ENCODE measurements at places on chromosomes 7 and 10. TPM values are rescaled to one million over a fixed set of nuclear protein-coding genes. Genes with fewer than 3 reads are reported as not detected.

DNA sequence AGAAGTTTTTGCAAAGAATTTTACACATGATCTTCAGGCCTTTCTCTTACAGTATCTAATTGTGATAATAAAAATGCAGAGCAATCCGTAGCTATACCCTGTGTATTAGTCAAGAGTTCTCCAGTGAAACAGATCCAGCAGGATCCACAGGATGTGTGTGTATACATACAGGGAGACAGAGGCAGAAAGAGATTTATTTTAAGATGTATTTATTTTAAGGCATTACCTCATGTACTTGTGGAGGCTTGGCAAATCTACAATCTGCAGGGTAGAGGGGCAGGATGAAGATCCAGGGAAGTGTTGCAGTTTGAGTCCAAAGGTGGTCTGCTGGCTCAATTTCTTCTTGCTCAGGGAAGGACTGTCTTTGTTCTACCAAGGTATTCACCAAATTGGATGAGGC, 41.7 kb downstream of the ARHGAP12 start:
- DNase-seq = no peak
- peak overlapping the region; percentile 13 for H3K4me3 ChIP-seq
- H3K36me3 ChIP-seq = no peaks in the 10 kb centered on the region
- H3K27ac ChIP-seq = peak overlapping the region; percentile 39
- H3K27me3 ChIP-seq = no peaks in the 10 kb centered on the region
- H3K4me1 ChIP-seq = peaks cover 39% of the 10 kb centered on the region

GRCh38 chr7:87505557-87506245, 30.2 kb upstream of the ABCB4 start:
- H3K27me3 ChIP-seq = no peaks in the 10 kb centered on the region
- no peak for DNase-seq
- H3K36me3 ChIP-seq = no peaks in the 10 kb centered on the region

- DNase-seq = no peak
- H3K27me3 ChIP-seq = no peaks in the 10 kb centered on the region
- no peak overlapping the region for H3K4me3 ChIP-seq
- no peaks in the 10 kb centered on the region for H3K4me1 ChIP-seq
These were observed 267.7 kb downstream of the FGFR2 start for GRCh38 chr10:121330563-121330962.

Gene GDF2
- not detected for total RNA-seq

Gene WNT2
- 0.14 TPM for total RNA-seq

- H3K4me3 ChIP-seq = no peak overlapping the region
- H3K36me3 ChIP-seq = no peaks in the 10 kb centered on the region
- H3K27me3 ChIP-seq = peaks cover 9% of the 10 kb centered on the region
- no peak overlapping the region for H3K27ac ChIP-seq
- H3K4me1 ChIP-seq = no peaks in the 10 kb centered on the region
These were observed 94.9 kb upstream of the DLX6 start for GRCh38 chr7:96910486-96910885.

- no peaks in the 10 kb centered on the region for H3K27me3 ChIP-seq
- peaks cover 7% of the 10 kb centered on the region for H3K36me3 ChIP-seq
- no peaks in the 10 kb centered on the region for H3K4me1 ChIP-seq
- DNase-seq = no peak
- H3K4me3 ChIP-seq = no peak overlapping the region
These were observed 88.9 kb downstream of the CNNM2 start for GRCh38 chr10:103007017-103007416.

Gene STRIP2
- 17.1 TPM for total RNA-seq

Gene TAS2R3
- total RNA-seq = 0.41 TPM

DNA sequence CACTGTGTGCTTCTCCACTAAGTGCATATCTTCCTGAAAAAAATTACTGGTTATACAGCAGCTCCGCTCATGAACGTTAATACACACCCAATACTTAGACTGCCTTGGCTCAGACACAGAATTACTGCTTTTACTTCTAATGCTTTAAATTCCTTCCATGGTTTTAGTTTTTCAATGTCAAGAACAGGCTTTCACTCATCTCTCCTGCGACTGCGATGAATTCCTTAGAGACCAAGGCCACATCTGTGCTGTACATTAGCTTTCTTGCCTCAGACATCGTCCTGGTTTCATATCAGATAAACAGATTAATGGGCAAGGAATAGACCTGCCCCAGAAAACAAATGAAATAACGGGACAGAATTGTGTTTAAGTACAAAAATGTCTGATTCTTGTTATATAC, 120.2 kb downstream of the CYP26A1 start:
- H3K27me3 ChIP-seq = peaks cover 20% of the 10 kb centered on the region
- H3K27ac ChIP-seq = no peak overlapping the region
- no peak for DNase-seq

DNA sequence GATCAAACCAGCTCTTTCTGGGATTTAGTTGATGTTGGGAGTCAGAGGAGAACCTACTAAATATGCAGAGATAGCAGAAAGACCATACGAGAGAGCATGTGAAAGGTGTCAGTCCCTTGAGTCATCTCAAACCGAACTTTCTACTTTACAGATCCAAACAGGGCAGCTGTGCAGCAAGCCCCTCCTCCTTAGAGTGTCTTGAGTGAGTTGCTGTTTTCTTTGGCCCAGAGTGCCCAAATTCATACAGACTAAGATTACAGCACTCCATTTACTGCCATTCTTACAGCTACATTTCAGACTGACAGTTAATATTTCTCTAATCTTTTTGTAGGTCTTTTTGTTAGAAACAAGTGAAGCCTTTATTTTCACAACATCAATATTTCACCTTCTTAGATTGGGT, 53.4 kb downstream of the NRCAM start:
- no peaks in the 10 kb centered on the region for H3K27me3 ChIP-seq
- no peaks in the 10 kb centered on the region for H3K4me1 ChIP-seq
- no peak overlapping the region for H3K4me3 ChIP-seq
- DNase-seq = no peak
- no peaks in the 10 kb centered on the region for H3K36me3 ChIP-seq

DNA sequence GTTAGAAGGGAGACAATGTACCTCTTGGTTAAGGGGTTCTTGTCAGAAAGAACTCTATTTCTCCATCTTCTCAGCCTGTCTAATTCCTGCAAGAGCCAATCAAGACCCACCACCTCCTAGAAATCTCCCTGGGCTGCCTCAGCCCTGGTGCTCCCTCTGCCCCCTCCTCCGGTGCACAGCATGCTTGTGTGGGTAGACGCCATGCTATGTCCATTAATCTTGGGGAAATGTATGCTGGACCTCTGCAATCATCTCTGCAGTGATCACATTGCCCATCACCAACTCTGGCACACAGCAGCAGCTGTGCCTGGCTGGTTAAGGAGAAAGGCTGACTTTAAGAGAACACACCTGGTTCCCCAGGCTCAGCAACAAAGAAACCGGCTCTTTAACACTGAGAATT, 37.3 kb downstream of the SH3PXD2A start:
- H3K4me3 ChIP-seq = no peak overlapping the region
- H3K4me1 ChIP-seq = peaks cover 72% of the 10 kb centered on the region
- DNase-seq = no peak
- no peaks in the 10 kb centered on the region for H3K27me3 ChIP-seq

DNA sequence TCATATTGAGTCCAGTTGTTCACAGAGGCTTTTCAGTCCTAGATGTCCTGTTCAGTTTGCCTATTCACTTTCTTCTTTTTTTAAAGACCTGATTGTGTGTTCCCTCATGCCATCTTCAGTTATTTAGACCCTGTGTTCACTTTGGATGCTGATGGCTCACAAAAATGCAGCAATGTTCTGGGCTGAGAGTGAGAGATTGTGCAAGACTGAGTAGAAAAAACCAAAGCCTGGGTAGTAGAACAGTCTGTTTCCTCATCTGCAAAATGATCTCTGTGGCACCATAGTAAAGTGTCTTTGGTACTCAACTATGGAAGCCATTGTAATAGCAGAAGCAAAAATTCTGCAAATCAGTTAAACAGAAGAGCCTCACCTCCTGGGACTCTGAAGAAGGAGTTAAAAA, 43.2 kb downstream of the AKR1B1 start:
- H3K36me3 ChIP-seq = no peaks in the 10 kb centered on the region
- H3K27ac ChIP-seq = no peak overlapping the region
- H3K4me1 ChIP-seq = no peaks in the 10 kb centered on the region
- no peak for DNase-seq

DNA sequence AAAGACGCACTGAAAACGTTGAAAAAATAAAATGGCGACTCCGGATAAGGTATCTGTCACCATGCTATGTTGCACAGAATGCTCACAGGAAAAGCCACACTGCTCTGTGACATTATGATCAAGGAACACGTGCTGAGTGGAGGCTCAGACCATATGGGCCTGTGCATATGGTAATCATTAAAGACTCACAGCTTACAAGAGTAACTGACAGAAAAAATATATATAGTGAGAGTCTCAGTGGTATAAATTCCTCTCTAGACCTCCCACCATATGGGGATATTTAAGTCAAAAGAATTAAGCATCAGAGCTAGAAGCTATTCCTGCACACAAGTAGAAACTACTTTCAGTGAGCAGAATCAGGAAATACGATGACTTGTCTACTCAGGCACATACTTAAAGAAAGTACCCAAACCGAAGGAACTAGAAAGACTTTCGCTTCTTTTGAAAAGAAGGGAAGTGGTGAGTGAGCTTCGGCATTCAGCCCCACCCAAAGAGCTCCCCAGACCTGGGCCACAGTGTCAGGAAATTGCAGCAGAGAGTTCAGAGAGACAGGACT, 65.1 kb upstream of the MPP7 start:
- H3K4me3 ChIP-seq = no peak overlapping the region
- H3K36me3 ChIP-seq = no peaks in the 10 kb centered on the region
- peaks cover 6% of the 10 kb centered on the region for H3K27me3 ChIP-seq

GRCh38 chr10:22736134-22736533, 21.8 kb upstream of the PIP4K2A start:
- no peak overlapping the region for H3K27ac ChIP-seq
- no peaks in the 10 kb centered on the region for H3K4me1 ChIP-seq
- no peaks in the 10 kb centered on the region for H3K27me3 ChIP-seq
- DNase-seq = no peak
- H3K36me3 ChIP-seq = no peaks in the 10 kb centered on the region

Gene DDX56
- total RNA-seq = 27.1 TPM

Gene ADAP1
- total RNA-seq = 8.4 TPM

Gene BICC1
- total RNA-seq = 5.7 TPM

DNA sequence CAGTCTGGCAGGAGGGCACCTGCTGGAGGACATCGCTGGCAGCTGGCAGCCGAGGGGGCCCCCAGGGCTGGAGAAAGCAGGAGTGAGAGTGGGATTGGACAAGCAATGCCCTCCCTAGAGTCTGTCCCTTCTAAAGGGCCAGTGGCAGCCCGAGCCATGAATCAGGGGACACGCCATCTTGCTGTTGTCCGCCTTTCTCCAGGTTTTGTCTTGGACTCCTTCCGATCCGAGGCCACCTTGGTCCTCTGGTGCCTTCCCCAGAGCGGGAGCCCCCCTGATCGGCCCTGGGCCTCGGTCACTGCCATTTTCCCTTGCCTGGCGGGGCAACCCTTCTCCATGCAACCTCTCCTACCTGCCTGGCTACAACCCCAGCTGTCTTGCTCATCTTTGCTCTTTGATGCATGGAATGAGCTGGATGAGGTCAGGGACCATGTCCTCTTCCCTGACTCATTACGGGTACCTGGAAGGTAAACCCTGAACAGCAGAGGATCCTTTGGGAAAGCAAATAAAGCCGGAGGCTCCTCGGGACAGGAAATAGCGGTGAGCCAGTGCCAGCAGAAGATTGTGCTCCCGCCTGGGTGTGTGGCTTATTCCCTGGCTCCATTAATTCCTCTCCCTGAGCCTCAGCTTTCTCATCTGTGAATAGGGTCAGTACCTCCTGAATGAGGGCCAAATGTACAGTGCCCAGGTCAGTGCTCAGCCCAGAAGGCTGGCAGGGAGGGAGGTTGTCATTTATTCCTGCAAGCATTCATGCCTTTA, 112.0 kb downstream of the GRK5 start:
- peaks cover 96% of the 10 kb centered on the region for H3K4me1 ChIP-seq
- H3K27ac ChIP-seq = peak overlapping the region; percentile 45
- DNase-seq = no peak
- no peaks in the 10 kb centered on the region for H3K27me3 ChIP-seq
- no peak overlapping the region for H3K4me3 ChIP-seq

Gene NODAL
- 0.16 TPM for total RNA-seq

DNA sequence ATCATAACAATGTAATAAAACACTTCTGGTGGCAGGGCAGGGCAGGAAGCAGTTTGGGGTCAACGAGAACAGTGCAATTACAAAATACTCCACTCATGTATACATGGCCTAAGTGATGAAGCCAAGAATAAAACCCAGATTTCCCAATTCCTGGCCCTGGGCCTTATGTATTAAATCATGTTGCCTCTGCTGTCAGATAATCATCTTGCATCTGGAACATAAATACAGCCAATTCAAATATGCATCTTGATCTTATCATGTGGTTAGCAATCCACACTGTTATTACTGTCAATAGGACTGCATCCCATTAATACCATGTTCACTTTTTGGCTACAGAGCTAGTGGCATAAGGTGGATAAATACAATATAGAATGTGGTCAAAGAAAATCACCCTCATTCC, 186.5 kb upstream of the SLC25A13 start:
- no peaks in the 10 kb centered on the region for H3K36me3 ChIP-seq
- H3K4me1 ChIP-seq = no peaks in the 10 kb centered on the region
- H3K4me3 ChIP-seq = no peak overlapping the region
- H3K27ac ChIP-seq = no peak overlapping the region

Gene COMMD3
- 89.7 TPM for total RNA-seq

- no peaks in the 10 kb centered on the region for H3K27me3 ChIP-seq
- H3K27ac ChIP-seq = no peak overlapping the region
- H3K36me3 ChIP-seq = no peaks in the 10 kb centered on the region
- H3K4me3 ChIP-seq = no peak overlapping the region
These were observed 56.2 kb downstream of the EEPD1 start for GRCh38 chr7:36208997-36209813.

GRCh38 chr7:32214913-32215312, 144.7 kb upstream of the PDE1C start:
- H3K36me3 ChIP-seq = no peaks in the 10 kb centered on the region
- peaks cover 4% of the 10 kb centered on the region for H3K4me1 ChIP-seq
- peaks cover 28% of the 10 kb centered on the region for H3K27me3 ChIP-seq
- H3K27ac ChIP-seq = no peak overlapping the region
- no peak for DNase-seq

DNA sequence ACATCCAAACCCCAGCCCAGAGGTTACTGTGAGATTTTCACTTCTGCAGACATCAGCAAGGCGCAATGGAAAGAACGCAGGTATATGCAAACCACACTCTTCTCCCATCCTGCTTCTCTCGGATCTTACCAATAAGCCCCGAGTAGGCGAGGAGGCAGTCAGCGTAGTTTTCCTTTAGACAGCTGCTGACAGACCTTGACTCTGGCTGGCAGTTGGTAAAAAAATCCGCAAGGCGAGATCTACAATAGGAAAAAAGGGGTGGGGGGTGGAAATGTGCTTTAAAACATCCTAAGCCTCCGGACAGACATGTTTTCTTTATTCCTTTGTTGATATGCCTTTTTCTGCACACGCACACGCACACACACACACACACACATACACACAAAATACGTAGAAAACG, 176.5 kb downstream of the GFRA1 start:
- no peaks in the 10 kb centered on the region for H3K36me3 ChIP-seq
- no peak for DNase-seq
- H3K27me3 ChIP-seq = peaks cover 21% of the 10 kb centered on the region
- H3K4me1 ChIP-seq = no peaks in the 10 kb centered on the region
- no peak overlapping the region for H3K27ac ChIP-seq

Data from left ventricle myocardium inferior (tissue), 1 donor.